Mucosa of descending colon (tissue), 3 donors: ENCODE measurements at places on chromosomes 3 and 15.

GRCh38 chr3:57082481-57082880, 22.0 kb downstream of the SPATA12 start:
- no peak for DNase-seq

DNA sequence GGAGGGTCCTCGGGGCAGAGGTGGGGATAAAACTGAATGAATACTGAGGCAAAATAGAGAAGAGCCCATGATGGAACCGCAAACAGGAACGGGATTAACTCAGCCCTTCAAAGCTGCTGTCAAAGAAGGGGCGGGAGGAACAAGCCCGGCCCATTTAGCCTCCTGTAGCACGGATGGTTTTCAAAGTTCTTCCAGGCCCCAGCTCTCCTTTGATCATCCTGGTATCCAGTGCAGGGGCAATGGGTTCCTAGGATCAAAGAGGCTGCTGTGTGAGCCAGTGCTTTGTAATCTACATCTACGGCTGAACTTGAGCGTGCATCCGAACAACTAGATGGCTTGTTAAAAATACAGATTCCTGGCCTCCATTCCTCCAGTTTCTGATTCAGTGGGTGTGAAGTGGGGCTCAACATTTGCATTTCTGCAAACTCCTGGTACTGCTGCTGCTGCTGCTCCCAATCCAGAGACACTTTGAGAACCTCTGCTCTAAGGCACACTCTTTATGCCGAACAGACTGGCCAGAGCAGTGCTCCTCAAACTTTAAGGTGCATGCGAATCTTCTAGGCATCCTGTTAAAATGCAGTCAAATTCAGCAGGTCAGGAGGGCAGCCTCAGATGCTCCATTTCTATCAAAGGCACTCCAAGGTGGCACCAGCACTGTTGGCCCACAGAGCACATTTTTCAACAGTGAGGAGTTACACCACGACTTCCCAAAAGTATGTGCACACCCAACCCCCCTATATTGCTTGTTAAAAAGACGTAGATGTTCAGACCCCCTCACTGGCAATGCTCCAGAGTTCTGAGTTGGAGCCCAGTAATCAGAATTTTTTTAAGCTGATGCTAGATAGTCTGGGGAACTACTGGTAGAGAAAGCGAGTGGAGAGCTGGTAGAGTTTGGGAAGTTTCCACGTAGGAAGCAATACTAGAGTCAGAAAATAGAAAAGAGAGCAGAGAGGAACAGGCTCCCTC, 5.6 kb downstream of the GALNT15 start:
- DNase-seq = no peak

DNA sequence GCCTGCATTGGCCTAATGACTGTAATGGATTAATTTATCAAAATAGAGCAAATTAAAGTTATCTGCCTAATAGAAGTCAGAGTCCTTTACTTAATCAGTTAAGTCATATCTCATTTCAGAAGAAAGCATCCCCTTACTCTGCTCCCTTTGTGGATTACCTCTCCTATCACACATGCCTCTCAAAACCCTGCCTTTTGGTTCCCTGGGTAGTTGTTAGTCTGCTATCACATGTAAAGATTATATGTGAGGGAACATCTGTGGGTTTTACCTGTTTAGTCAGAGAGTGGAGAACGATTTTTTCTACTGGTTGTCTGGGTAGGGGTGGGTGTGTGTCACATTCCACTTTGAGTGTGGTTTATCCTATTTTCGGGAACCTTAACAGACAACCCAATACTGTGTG, 16.4 kb downstream of the UBE2E2 start:
- DNase-seq = no peak

- DNase-seq = no peak
These were observed 6.0 kb upstream of the CCR8 start for GRCh38 chr3:39323494-39323893.

- peak; percentile 27 for DNase-seq
These were observed 5.5 kb downstream of the PAQR5 start for GRCh38 chr15:69304182-69304545.

GRCh38 chr3:46565077-46565476, 1.0 kb downstream of the LRRC2 start:
- DNase-seq = no peak

DNA sequence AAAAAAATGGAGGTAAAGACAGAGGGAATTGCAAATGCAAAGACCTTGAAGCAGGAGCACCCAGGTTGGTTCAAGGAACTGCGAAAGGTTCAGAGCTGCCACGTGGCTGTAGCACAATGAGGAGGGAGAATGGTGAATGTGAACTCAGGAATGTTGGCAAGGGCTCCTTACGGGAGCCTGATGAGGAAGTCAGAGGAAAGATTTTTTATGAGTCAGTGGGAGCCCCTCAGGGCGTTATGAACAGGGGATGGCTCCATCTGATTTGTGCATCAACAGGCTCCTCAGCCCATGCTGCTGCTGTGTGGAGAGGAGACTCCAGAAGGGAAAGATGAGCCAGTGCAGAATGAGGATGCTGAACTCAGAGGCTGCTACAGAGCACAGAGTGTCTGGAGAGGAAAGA, 194.4 kb downstream of the ARRDC4 start:
- no peak for DNase-seq

DNA sequence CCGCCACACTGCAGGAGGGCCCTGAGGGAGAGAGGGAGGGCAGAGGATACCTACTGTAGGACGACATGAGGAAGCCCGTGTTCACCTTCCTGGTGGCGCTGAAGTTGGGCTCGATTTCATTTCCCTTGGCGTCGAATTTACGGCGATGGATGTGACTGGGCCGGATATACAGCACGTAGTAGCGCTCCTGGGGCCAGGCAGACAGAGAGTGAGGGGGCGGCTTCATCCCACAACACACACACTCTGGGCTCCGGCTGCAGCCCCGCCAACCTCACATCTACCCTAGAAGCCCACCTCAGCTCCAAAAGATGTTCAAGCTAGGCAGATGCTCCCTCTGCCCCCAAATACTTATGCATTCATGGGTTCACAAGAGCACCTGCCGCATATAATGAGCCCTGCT, 4.5 kb downstream of the ARPIN start:
- DNase-seq = no peak

DNA sequence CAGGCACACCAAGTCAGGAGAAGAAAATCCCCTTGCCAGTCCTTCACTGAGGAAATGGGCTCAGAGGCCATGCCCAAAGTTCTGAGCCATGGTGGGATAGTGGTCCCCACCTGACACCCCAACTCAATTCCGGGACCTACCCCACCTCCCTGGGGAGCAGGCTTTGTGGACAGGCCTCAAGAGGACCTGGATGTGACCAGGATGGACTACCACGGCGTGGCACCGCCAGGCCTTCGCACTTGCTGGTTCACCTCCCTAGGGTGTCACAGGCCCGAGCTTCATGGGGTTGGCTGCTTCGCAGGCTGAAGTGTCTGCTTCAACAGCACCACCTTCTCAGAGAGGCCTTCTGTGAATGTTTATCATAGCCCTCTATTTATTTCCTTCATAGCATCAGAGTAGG, 31.7 kb downstream of the POC1A start:
- DNase-seq = no peak

- no peak for DNase-seq
These were observed 70.5 kb upstream of the LIPC start for GRCh38 chr15:58361273-58361759.

GRCh38 chr3:89740881-89741177, 633.4 kb downstream of the EPHA3 start:
- no peak for DNase-seq

GRCh38 chr15:60819860-60820259, 340.9 kb upstream of the ICE2 start:
- DNase-seq = no peak

GRCh38 chr15:48845123-48845522, 32.8 kb upstream of the EID1 start:
- no peak for DNase-seq

DNA sequence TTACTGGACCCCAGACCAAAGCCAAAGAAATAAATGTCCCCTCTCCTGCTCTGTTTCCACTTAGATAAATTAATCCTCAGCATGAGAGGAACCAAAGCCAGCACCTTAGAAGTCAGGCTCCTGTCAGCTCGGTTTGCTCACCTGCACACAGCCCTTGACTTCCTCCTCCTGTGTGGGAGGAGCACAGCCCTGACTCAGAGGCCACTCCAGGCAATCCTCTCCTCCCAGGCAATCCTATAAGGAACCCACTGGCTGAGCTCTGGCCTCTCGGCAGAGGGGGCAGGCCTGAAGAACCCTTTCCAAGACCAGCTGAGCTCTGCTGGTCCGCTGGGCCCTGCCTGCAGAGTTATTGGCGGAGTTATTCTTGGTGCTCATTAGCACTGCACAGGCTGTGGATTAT, 30.8 kb downstream of the LIPC start:
- peak; percentile 75 for DNase-seq

DNA sequence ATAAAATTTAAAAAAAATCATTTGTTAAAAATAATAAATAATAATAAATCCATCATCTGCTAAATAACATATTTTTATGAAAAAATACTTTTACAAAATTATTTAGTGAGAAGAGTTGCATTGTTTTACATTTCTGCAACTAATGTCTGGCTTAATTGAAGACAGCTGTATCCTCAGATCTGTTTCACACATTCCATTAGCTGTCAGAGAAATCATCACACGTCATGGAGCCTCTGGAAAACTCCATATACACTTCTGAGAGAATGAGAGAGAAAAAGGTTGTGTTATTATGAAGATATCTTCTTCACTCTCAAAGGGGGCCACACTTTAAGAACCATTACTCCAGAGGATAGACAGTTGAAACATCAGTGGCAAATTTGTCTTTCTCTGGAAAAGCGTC, 40.8 kb downstream of the CMSS1 start:
- no peak for DNase-seq

GRCh38 chr3:155404486-155404885, 111.0 kb upstream of the STRIT1 start:
- DNase-seq = no peak
